ENCODE measurements at places on chromosomes 13 and 19. TPM values are rescaled to one million over a fixed set of nuclear protein-coding genes. Genes with fewer than 3 reads are reported as not detected.

DNA sequence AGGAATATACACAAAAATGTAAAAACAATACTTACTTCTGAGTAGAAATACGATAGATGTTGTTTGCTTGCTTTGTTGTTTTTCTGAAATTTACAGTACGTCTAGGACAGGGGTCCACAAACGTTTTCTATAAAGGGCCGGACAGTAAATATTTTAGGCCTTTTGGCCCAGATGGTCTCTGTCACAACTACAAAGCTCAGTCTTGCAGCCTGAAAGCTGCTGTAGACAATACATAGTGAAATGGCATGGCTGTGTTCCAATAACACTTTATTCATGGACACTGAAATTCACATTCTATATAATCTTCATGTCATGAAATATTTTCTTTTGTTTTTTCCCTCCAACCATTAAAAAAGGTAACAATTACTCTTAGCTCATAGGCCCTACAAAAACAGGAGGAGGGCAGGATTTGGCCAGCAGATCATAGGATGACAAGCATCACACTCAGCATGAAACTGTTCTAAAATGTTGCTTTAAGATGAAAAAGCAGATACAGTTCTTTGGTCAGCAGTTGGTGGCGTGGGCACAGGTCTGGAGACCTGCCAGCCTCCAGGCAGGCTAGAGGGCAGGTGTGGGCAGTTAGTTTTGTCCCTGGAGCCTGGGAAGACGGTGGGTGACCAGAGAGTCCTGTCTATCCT is at the start of gene EDDM13:
Gene EDDM13 (plus strand): TSS at position 588 of the 638 bp plus-strand sequence. CDS start 87 bp downstream, outside the sequence.
- DNase-seq = no peak

- DNase-seq = no peak
These were observed 135.6 kb upstream of the ZNF536 start for GRCh38 chr19:30236587-30236986.

DNA sequence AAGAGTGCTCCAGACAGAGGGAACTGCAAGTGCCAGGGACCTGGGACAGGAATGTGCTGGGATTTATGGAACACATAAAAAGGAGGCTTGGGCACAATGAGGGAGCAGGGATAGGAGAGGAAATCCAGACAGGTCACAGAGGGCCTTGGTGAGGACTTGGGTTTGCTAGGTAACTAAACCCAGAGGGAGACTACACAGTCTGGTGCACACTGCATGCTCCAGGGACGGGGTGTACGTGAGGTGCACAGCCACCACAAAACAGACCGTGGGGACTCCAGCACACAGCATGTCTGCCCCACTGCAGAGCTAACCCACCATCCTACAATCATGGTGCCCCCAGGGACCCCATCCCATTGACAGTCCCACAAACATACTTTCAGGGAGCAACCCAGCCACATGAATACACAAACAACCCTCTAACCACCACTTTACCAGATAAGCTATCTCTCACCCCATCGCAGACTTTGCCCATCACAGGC is 5.5 kb upstream of the ZFP36 start:
- no peak for DNase-seq

- DNase-seq = no peak
These were observed 43.3 kb downstream of the ZNF93 start for GRCh38 chr19:19943848-19944582.

DNA sequence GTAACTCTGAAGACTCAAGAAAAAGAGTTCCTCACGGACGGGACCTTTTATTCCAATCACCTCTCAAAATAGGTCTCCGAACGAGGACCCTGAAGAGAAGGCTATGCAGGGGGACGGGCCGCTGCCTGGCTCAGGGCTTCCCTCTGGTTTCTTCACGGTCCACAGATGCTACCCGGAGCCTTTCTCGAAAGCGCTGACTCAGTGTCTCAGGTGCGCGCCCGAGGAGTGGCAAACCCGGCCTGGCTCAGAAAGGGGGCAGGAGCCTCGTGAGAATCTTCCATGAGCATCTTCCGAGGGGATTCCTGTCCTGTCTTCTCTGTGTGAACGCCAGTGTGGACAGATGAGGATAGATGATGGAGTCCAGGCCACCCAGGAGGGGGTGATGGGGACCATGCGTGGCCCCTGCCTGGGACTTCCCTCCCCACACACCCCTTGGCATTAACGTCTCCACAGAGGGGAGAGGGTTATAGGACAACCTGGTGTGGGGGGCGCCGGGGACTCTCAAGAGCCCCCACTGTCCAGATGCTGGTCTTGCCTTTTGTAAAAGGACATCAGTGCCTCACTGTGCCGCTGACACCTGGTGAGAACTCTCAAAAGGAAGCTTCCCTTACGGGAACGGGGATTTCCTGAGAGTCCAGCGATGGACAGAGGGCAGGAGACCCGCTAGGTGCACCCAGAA is 16.5 kb downstream of the LSM4 start:
- DNase-seq = no peak

GRCh38 chr19:1874554-1875185 is 10.6 kb downstream of the ABHD17A start:
- peak; percentile 19 for DNase-seq

DNA sequence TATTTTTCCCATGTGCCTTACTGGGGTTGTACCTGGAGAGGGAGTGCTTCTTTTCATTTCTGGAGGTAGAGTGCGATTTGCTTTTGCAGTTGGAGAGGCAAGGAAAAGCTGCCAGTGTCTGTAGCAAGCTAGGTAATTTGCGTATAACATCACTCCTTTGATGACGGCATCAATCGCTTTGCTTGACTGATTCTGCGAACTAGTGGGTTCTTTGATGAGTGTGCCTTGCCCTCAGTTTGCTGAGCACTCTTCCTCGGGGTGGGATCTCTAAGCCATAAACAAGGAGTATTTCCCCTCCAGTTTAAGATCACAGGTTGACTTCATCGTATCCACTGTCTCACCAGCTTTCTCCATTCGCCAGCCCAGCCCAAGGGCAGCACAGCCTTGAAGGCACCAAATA is 344.5 kb downstream of the KCNRG start:
- DNase-seq = no peak

DNA sequence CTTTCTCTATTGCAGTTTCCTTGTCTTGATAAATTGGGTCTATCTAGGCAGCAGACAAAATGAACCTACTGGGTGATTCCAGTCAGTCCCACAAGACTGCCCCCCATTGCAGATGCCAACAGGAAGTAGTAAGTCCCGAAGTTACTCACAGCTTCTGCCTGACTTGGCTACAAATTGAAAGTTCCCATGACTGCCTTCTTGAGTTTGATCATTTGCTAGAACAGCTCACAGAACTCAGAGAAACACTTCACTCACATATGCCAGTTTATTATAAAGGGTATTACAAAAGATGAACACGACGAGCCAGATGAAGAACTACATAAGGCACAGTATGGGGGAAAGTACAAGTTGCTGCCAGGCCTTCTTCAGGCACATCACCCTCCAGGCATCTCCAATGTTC is 50.0 kb downstream of the TEX26 start:
- DNase-seq = no peak

- DNase-seq = no peak
These were observed 1.3 kb upstream of the SNAPC2 start for GRCh38 chr19:7918615-7919421.

GRCh38 chr13:60583196-60583888 is 186.3 kb downstream of the TDRD3 start:
- no peak for DNase-seq

FCGBP gene
- total RNA-seq = 13.0 TPM

DNA sequence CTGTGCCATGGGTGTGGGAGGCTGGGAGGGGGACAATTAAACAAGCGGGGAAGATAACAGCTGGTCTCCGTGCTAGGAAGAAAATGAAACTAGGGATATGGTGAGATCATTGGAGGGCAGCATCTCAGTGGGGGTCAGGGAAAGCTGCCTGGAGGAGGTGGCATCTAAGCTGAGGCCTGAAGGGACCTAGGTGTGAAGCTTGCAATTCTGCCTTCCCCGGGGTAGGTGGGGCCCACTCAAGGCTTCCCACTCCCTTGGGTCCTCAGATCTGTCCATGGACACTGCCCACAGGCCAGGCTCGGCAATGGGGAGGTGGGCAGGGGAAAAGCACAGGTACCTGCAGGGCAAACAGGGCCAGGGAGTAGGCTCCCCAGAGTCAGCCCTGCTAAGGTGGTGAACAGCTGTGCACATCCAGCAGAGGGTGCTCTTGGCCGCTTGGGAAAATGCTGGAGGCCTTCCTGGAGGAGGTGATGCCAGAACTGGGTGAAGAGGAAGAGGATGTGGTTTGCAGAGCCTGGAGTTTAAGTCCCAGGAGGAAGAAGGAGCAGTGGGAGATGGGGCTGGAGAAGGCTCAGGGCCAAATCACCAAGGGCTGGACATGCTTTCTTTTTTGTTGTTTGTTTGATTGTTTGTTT is 25.7 kb upstream of the CCNE1 start:
- DNase-seq = no peak

ZNF439 gene
- 3.7 TPM for total RNA-seq

DNA sequence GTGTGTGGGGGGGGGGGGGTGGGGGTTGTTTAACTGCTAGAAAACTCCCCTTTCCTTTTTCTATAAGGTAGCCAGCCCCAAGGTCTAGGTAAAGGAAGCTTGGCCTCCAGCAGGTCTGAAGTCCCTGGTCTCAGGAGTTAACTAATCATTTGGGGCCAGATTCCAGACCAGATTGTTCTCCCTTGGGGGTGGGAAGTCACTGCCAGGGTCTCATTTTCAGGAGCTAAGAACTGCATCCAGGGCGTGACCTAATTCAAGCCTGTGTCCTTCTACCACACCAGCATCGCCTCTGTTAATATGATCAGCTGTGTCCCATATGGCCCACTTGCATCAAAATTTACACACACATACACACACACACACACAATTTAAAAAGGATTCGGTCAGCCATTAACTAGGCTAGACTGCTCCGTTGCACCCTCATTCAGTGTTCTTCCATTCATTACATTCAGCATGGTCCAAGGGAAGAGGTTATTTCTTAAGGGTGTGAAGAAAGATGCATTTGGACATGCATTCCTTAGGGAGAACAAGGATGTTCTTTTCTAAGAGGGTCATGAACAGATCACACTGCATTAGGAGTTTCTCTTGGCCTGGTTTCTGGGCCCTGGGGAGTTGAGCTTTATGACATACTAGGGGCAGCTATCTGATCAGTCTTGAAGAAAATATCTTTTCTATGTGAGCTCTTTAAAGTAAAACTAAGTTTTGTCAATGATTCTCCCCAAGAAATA is 91.0 kb downstream of the FGF14 start:
- DNase-seq = peak; percentile 46

Measured in left ventricle myocardium superior (tissue), 1 donor.